ENCODE measurements at places on chromosomes 1 and 21.

- DNase-seq = no peak
These were observed 42.8 kb downstream of the DPH5 start for GRCh38 chr1:100982793-100983192.

DNA sequence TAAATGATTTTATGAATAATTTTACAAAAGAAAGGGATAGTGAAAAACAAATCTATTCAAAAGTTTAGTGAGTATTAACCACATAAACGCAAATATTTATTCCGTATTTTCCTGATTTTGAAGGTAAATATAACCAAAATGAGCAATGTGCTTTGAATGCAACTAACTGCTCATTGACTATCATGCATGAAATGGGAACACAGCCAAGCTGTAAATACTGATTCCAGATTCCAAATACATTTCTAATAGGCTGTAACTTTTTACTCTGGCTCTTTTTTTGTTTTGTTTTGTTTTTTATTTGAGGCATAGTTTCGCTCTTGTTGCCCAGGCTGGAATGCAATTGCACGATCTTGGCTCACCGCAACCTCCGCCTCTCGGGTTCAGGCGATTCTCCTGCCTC is 41.8 kb downstream of the SELENOF start:
- no peak for DNase-seq

DNA sequence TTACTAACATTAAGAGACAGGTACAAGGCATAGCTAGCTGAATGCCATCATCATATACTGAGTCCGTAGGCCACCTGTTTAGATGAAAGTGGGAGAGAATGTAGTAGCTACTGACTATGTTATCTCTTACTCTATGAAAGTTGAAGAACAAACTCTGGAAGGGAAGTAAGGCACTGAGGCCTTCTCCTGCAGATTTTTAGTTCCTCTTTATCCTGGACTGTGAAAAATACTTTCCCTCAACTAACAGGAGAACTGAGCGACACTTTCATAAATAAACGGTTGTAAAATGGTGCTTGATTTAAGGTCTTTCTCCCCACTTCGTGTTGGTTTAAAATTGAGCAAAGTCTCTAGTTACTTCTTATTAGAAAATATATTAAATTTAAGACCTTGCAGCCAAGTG is 101.9 kb downstream of the FNBP1L start:
- DNase-seq = no peak

- no peak for DNase-seq
These were observed 647 bp downstream of the S100A8 start for GRCh38 chr1:153389973-153390879.

DNA sequence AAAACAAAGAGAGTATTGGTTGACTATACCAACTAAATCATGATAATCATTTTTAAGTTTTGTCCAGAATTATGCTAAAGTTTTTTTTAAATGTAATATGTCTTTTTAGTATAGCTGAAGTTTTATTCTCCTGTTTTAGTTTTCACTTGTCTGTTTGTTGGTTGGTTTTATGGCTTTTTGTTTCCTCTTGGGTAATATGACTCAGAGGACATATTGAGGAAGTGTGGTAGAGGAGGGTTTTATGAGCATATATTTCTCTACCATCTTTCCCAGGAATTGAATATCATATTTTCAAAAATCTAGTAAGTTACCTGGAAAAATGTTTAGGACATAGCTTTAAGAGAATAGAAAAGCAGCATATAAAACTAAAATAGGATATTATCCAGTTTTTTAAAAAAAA is 68.6 kb upstream of the MCOLN3 start:
- DNase-seq = no peak

DNA sequence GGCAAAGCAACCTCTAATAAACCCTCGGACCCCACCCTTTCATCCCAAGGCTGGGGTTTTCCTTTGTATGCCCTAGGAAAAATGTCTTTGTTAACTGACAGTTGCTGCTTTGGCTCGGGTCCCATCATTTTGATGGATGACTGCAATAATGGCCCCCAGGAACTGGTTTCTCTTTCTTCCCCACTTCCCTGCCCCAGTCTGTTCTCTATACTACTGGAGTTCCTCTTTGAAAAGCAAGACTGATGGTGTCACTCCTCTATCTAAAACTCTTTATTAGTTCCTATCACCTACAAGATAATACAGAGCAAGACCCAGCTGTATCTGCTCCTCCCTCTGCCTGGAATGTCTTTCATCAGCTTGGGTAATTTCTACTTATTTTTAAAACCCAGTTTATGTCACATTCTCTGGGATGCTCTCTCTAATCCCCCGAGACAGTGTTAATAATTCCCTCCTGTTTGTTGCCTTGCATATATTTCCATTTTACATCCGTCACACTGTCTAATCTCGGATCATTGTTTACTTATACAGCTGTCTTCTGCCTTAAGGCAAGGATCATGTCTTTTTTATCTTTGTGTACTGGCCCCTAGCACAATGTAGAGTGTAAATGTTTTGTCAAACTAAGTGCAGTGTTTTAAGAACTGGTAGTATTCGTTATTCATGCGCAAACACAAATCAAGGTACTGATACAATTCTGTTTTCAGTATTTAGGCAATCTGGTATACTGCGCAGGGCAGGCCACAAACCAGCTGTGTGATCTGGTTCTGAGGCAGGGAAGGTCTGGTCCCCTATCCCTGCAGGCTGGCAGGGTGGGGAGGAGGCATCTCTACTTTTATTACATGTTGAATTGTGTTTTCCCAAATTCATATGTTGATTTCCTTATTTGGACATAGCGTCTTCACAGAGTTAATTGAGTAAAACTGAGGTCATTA is 16.1 kb downstream of the SLAMF1 start:
- no peak for DNase-seq

- DNase-seq = no peak
These were observed 25.6 kb upstream of the CDC42BPA start for GRCh38 chr1:227343727-227344551.

- no peak for DNase-seq
These were observed 37.9 kb upstream of the BATF3 start for GRCh38 chr1:212737559-212737958.

GRCh38 chr1:50279622-50280330 is 143.5 kb downstream of the DMRTA2 start:
- no peak for DNase-seq

GRCh38 chr1:6960291-6960811 is 175.1 kb downstream of the CAMTA1 start:
- no peak for DNase-seq

GRCh38 chr1:1955621-1956094 is 36.6 kb upstream of the TMEM52 start:
- DNase-seq = no peak

DNA sequence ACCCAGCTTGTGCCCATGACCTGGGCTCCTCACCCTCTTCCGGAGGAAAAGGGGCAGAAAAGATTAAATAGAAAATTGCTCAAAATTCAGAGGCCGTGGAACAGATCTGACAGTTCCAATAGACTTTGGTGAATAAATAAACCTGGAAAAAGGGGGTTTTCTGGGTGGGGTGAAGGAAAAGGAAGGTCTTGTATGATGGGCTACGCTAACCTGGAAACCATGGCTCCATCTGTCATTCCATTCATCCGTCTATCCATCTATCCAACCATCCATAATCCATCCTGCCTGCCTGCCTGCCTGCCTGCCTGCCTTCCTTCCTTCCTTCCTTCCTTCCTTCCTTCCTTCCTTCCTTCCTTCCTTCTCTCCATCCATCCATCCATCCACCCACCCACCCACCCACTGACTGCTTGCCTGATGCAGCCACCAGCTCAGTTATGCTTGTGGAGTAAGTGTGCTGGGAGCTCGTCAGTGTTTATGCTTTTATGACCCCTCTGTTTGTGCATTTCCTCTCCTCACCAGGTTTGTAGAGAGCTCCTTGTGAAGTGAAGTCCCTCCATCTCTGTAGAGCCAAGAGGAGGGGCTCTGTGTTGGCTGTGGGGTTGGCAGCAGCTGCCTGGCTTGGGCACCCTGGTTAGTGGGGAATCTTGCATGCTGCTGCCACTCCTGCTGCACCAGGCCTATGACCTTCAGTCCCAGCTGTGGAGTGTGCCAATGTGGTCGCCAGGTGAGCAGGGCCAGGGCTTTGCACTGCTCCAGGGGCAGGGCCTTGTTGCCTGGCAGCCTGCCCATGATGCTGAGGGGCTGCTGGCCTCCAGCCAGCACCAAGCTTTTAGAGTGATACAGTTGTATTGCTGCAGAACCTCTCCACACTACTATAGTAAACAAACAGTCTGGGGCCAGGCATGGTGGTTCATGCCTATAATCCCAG is 16.0 kb upstream of the POU3F1 start:
- no peak for DNase-seq

DNA sequence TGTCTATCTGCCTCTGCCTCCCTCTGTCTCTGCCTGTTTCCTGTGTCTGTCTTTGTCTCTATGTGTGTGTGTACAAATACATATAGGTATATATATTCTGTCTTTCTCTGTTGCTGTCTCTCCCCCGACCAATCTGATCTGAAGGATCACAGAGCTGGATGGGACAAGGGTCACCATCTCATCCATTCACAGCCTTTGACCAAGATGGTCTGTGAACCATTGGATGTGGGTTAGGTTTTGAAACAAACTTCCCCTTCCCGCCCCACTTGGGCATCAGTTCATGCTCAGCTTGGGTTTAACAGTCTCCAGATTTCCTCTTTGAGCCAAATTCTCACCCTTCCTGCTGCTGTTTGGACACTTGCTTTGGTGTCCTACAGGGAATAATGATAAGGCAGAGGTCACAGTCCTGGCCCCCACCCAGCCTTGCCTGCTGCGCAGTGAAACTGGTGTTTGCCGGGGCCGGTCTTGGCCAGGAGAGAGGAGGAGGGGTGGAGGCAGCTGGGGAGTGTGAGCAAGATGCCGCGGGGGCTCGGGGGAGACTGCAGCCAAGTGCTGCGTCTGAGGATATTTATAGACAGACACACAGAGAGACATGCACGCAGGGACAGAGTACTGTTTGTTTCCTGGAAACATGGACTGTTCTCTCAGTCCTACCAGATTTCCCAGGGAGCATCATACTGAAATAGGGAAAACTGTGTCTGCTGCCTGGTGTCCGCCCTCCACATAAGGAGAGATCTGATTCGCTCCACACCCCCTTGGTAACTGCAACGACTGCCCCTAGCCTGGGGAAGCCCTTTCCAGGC is 27.0 kb upstream of the BTG2 start:
- no peak for DNase-seq

DNA sequence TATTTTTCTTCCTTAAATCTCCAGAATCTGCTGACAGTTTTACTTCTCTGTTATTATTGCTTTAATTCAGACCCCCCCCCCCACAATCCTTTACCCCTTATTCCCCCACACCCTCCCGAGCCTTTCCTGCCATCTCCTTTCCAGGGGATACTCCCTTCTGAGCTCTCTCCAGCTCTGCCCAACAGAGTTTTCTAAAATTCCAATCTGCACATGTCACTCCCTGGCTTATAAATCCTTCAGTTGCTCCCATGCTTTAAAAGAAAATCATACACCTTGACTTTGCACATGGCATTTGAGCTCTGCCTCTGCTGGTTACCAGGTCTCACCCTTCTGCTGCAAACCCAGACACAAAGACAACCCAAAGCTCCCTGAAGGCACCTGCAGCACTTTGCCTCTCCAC is 11.7 kb upstream of the EPS8L3 start:
- DNase-seq = no peak
